ENCODE measurements at places on chromosomes 5 and 9.

DNA sequence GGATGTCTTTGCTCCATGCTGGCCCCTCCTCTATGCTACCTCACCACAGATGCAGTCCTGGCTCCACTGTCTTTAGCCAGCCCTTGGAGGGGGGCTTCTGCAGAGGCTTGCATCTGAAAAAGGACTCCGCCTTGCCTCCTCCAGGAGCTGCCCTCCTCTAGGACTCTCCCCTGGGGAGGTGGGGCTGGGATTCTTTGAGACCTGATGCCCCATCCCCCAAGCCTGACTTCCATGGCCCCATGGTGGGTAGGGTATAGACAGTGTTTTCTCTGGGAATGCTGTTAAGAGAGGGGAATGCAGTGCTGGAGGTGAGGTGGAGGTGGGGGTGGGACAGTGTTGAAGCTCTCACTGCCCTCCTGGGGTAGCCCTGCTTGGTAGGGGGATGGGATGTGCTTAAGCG, 14.3 kb downstream of the JADE2 start:
- no peak for DNase-seq

DNA sequence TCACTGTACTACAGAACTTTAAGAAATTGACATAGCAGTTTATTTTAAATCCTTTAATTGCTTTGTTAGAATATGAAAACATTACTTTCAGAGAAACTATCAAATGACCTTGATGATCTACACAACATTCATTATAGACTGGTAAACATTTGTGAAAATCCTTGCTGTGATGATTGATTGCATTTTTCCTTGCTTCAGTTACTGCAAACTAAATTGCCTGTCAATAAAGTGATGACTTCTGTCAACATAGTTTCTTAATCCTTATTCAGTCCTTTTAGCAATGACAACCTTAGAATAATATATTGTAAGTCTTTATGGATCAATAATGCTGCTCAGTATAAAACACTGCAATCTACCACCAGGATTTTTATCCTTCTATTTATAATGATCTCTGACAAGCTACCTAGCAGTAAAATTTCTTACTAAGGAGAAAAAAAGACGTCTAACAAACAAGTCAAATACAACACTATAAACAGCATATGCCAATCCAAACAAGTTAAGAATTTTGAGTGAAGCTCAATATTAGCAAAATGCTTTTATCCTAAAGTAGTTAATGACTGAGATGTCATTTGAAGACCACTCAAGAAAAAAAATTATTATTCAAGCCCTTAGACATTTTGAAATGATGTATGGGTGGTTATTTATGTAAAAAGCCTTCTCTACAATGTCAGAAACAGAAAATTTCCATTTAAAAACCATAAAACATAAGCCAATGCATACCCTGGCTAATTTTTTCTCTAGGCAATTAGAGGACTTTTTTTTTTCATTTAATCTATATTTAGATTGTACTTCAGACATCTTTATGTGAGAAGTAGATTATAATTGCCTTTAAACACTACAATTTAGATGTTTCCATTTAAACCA, 105.5 kb downstream of the FBXL17 start:
- DNase-seq: no peak

DNA sequence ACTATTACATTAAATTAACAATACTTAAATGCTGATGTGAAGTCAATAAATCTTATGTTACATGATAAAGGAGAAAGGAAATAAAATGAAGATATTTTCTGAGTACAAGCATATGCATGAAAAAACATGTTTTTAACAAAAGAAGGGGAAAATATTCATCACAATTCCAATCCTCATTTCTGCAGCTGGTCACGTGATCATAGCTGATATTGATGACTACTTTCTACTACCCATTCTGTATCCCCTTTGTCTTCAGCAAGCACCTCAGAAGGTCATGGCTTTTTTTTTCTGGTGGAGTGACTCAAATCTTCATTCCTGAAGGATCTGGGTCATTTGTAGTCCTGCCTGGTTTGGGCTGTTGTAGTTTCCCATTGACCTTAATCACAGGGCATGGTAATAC, 90.9 kb downstream of the CDO1 start:
- no peak for DNase-seq

DNA sequence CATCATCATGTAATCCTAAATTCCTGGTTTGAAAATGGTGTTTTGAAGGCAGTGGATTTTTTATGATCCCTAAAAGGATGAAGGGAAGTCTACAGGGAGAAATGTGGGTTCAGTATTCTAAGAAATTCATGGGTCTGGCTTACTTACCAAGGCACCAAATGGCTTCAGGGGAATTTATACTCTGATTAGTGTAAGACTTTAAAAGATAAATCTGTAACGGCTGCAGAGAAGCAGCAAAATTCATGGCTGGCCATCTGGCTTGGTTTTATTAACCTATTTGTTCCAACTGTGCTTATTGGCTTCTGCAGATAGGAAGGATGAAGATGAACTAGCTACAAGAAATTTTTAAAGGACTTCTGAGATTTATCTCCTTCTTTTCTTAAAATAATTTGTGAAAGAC, 222.8 kb downstream of the TENT4A start:
- no peak for DNase-seq

- no peak for DNase-seq
These were observed 20.0 kb upstream of the PITX1 start for GRCh38 chr5:135053989-135054388.

GRCh38 chr5:104955479-104955878, 1392.9 kb upstream of the NUDT12 start:
- no peak for DNase-seq

DNA sequence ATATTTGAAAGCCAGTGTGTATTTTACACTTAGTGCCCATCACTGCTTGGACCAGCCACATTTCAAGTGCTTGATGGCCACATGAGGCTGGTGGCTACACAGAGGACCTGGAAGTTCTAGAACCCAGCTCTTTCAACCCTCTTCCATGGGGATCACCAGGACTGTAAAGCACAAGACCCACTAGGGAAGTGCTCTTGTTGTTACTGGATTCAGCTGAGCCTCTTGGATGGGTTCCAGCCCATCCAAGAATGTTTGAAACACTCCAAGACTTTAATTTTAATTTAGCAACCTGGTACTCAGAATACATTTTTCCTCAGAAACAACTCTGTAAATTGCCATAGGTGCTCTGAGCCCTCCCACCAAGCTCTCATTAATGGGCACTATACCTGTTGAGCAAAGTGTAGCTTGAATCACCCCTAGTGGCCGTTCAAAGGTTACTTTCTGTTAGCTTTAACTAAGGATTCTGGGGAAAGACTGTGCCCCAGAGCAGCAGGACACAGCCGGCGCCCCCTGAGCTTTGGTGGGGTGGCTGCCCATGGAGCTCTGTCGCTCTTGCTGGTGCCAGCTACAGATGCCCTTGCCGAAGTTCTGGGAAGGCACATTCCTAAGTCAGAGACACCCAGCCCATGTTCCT, 212.4 kb downstream of the HSD17B3 start:
- DNase-seq: no peak

DNA sequence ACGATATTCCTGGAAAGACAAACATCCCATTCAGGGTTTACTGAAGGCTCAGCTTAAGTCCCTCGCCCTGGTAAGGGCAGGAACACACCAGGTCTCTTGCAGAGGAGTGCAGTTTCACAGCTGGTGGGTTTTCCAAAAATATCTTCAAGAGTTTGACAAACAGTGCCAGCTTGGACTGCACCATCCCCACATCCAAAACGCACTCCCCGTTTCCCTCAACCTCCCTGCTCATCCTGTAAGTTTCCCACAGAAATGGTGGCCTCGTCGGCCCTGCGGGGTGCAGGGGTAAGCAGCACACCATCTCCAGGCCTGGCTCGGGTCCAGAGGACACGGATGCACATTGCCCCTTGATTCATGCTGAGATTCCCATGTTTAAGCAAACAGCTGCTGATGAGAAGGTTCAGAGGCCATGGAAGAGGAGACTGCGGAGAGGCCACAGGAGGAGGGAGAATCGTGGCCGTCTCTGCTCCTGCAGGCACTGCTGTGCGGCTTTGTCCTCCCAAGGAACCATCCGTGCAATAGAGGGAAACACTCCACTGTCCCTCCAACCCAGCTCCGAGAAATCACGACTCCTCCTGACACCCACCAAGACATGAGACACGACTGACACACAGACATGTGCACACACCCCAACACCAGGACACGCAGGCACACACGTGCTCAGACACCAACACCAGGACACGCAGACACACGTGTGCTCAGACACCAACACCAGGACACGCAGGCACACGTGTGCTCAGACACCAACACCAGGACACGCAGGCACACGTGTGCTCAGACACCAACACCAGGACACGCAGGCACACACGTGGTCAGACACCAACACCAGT, 24.0 kb upstream of the SLC12A7 start:
- no peak for DNase-seq

DNA sequence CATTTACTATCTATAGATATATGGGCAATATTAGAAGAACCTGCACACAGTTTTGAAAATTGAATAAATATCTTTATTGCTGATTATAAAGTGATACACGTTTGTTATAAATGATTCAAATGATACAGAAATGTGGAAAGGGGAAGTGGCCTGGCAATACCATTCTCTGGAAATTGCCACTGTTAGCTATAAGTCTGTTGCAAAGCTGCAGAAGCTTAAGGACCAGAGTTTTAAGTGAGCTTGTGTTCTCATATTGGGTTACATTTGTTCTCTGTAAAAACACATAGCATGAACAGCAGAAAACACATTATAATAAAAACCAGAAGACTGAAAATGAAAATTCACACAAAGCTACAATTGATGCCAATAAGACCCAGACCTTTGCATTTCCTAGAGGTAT, 59.6 kb downstream of the RASGRF2 start:
- DNase-seq: no peak

DNA sequence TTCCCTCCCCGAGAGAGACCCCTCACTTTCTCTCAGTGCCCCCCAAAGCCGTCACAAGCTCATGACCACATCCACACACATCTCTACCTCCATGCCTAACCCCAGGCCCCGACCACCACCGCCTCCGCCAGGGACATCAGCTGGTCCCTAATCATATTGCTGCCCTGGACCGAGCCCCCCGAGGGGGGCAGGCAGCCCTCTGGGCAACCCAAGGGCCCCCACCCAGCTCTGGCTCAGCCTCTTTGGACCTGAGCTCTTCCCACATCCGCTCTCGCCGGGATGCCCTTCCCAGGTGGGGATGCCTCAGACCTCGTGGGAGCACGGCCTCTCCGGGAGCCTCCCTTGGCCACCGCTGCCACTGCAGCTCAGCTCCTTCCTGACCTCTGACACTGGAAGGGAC, 18.5 kb downstream of the LHX3 start:
- no peak for DNase-seq

- peak; percentile 4 for DNase-seq
These were observed 49.3 kb upstream of the ZNF366 start for GRCh38 chr5:72556351-72557166.

- DNase-seq: no peak
These were observed 88.0 kb upstream of the ELL2 start for GRCh38 chr5:96049398-96050272.

DNA sequence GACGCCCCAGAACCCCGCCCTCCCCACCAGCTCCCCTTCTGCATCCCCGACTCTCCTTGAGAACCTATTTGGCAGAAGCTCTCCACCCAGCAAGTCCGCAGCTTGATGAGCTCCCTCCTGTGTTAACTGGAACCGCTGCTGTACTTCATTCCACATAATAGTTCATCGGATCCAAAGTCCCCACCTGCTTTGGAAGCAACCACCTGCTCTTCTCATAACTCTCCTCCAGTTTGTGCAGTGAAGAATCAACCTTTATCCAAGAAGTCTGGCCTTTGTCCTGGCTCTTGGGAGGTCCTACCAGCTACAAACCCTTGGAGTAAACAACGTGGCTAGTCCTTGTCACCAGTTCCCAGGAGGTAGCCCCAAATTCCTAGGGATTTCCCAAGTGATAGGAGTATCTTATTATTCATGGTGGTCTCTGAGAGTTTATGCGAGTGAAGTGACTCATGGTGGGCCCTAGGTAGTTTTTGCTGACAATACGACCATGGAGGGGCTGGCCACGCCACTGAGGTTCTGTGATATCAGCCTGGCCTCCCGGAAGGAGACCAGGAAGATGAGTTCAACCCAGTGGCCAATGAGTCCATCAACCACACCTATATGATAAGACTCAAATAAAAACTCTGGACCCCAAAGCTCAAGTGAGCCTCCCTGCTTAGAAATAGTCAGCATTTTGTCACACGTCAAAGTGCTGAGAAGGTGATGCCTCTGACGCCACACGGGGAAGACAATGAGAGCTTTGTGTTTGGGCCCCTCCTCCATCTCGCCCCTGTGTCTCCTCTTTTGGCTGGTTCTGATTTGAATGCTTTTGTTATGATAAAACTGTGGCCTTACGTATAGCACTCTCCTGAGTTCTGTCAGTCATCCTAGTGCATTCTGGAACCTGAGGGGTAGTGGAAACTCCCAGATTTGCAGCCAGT, 3.6 kb upstream of the IL4 start:
- DNase-seq: no peak

DNA sequence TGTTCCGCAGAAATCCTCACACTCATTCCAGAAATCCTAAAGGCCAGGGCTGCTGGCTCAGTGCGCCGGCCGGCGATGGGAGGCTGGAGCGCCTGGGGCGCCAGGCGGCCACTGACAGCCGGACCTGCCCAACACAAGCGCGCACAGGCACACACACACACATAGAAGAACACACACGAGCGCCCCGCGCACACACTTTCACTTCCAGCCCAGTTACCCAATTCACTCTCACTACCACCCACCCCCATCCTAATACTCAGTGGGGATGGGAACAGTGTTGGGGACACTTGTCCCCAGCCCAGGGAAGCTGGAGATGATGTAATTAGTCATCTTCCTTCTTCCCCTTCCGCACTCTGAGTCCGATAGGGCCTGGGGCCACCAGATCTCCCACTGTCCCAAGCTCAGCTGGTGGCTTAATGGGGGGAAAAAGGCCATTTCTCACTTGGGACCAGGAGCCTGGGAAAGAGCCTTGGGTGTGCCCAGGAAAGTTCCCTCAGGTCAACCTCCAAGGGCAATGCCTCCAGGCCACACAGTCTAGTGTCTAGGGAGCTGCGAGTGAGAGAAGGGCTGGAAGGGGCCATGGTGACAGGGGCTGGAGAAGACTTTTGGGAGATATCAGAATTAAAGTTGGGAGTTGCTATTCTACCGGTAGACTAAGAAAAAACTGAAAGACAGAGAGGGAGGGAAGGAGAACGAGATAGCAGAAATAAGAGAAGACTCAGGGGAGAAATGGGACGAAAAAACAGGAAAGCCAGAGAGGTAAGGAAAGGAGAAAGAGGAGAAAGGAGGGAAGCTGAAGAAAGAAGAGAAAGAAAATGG, 1.7 kb downstream of the EBF1 start:
- DNase-seq: no peak

- no peak for DNase-seq
These were observed 3.0 kb downstream of the RLN1 start for GRCh38 chr9:5336688-5337087.

DNA sequence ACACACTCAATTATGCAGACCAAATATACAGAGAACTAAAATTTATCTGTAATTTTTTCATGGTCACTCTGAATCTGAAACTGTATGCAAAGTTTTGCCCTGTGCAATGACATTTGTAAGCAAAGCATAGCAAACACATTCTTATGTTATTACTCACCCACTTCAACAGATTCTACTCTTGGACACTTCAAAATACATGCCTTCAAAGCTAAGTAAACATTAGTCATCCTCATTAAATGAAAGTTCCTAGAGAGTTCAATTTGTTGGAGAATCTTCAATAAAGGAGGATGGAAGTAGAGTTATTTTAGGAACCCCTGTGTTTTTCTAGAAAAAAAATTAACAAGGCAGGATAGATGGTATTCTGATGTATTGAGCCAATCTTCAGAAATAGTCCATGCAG, 639.7 kb upstream of the C9orf72 start:
- no peak for DNase-seq

- DNase-seq: no peak
These were observed at the start of gene SYNPO for GRCh38 chr5:150640311-150641005. Gene SYNPO, plus strand, starts transcription at chr5:150640660. Its CDS starts 7,616 bp downstream, at chr5:150648276.
